ENCODE measurements at places on chromosomes 5 and 9.

DNA sequence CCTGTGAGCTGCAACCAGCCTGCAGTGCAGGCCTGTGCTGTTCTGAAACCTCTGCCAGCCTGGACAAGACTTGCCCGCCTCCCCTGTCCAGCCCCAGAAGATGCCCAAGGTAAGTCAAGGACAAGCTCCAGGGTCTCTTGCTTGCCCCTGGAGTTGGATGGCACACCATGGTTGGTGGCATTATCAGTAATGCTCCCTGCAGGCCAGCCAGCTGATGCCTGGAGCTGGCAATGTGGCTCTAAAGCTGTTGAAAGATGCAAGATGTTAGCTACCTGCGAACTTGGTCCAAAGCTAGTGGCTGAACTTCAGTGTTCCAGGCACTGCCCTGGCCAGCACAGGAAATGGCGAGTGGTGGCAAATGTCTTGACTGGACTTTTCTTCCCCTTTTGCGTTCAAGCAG lies 14.0 kb upstream of the LTC4S start:
- DNase-seq: no peak

DNA sequence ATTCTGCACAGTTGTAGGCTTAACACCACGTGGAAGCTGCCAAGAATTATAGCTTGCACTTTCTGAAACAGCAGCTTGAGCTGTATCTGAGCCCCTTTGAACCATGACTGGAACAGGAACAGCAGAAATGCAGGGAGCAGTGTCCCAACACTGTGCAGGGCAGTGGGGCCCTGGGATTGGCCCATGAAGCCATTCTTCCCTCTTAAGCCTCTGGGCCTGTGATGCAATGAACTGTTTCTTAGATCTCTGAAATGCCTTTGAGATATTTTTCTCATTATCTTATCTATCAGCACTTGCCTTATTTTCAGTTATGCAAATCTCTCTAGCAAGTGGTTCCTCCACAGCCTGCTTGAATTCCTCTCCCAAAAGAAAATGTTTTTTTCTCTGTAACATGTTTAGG lies 87.0 kb upstream of the MTAP start:
- DNase-seq: no peak

DNA sequence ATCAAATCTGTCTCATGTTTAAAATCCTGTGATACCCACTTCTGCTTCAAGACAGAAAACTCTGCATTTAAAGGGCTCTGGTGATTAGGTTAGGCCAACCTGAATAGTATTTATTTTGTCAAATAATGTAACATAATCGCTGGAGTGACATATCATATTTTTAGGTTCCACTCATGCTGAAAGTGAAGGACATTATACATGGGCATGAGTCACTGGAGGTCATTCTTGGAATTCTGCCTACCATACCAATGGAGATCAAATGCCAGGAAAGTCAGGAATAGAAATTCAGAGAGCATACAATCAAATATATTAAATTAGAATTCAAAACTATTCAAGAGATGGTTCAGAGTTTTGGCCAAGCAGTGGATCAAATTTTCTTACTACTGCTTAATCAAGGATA lies 97.1 kb upstream of the PRSS3 start:
- no peak for DNase-seq

DNA sequence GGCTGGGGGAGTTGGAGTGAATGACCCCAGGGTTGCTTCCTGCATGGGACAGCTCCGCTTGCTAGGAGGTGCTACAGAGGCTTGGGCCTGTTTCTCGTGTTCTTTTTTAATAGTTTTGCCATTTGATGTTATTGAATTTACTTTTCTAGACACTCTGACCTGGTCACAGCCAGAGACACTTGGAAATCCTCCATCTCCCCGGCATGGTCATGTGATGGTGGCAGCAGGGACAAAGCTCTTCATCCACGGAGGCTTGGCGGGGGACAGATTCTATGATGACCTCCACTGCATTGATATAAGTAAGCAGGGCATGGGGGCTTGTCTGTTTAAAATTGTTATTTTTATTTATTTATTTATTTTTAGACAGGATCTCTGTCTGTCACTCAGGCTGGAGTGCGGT lies 13.4 kb downstream of the HSPA5 start:
- no peak for DNase-seq

GRCh38 chr5:1819458-1819857 lies 18.3 kb downstream of the NDUFS6 start:
- no peak for DNase-seq

DNA sequence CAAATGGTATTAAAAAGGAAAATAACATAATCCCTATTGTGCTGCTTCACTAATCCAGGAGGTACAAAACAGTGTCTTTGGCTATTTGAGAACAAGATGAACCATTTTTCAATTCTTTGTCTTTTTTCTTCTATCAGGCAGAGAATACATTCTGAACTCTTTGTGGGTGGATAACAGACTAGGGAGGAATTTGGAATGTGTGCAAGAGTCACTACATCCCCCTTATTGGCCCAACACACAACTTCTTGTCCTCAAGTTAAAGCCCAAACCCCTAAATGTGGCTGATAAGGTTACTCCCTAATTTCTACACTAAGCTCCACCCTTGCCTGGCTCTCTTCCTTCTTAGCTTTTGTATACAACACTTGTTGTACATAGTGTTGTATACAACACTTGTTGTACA lies 342.7 kb upstream of the RFX3 start:
- DNase-seq: no peak

GRCh38 chr5:62577488-62577887 lies 1.1 kb upstream of the LRRC70 start:
- DNase-seq: no peak

DNA sequence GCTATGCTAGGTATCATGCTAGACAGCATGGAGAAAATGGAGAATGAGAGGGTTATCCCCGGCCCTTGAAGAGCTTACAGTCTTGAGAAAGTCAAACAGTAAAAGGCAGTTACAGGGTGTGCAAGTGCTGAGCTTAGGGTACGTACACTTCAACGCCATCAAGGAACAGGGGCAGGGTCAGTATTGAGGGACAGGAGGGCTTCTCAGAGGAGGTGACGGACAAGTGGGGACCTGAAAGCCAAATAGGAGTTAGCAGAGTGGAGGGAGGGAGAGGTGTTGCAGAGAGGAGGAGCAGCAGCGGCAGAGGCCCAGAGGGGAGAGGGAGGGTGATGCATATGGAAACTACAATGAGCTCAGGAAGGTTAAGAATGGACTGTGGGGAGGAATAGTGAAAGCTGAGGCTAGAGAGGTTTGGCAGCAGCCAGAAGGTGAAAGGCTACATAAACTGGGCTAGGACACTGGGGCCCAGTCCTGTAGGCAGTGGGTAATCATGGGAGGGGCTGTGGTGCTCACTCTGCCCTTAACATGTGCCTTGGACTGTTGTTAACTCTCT lies 88.0 kb downstream of the NRG2 start:
- DNase-seq: no peak

GRCh38 chr9:125536167-125536772 lies 170.7 kb downstream of the MAPKAP1 start:
- DNase-seq: no peak

All from NCI-H446 treated with DMSO at 0.1 percent for 48 hours (cell line).